Spinal cord (tissue), 10 donors: ENCODE measurements at places on chromosomes 1 and 21. TPM values are rescaled to one million over a fixed set of nuclear protein-coding genes. Genes with fewer than 3 reads are reported as not detected.

Gene FMOD
- 21.8 TPM for polyA plus RNA-seq

Gene LGR6
- 5.5 TPM for polyA plus RNA-seq

Gene OR2T10
- polyA plus RNA-seq: not detected

Gene CACNA1S
- polyA plus RNA-seq: 0.16 TPM

Gene OR4F29
- not detected for polyA plus RNA-seq

Gene NPPB
- polyA plus RNA-seq: 4.5 TPM
